ENCODE measurements at places on chromosomes 7 and 10.

GRCh38 chr10:104842704-104843103 is 201.6 kb downstream of the SORCS3 start:
- no peak for DNase-seq

DNA sequence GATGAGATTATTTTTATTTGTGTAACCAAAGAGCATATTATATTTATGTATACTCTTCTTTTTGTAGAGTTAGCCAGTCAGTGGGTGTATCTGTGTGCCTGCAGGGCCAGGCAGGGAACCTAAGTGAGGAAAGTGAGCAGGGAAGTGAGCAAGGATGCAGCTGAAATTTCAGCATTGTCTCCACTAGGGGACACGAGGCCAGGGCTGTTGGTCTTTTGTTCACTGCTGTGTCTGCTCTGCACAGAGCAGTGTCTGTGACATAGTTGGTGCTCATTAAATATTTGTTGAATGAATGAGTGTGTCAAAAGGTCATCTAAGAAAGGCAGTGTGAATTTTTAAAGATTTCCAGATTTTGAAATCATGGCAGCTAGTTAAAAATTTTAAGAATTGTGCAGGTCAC is 51.8 kb downstream of the SUGCT start:
- no peak for DNase-seq

DNA sequence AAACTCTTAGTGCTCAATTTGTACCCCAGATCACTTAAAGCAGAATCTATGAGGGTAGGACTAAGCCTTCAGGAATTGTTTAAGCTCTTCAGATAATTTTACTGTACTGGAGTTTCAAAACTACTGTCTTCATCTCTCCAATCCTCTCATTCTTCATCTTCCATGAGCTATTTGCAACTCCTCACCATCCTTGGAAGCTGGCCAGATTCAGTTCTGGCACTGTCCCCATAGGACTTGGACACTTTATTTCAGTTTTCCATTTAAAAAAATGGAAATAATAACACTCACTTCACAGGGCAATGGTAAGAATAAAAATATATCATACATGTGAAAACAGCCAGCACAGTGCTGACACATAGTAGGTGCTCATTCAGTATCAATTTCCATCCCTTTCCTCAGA is 74.6 kb downstream of the PPP1R17 start:
- no peak for DNase-seq

- no peak for DNase-seq
Measured at GRCh38 chr7:31938650-31939049, 131.6 kb downstream of the PDE1C start.

DNA sequence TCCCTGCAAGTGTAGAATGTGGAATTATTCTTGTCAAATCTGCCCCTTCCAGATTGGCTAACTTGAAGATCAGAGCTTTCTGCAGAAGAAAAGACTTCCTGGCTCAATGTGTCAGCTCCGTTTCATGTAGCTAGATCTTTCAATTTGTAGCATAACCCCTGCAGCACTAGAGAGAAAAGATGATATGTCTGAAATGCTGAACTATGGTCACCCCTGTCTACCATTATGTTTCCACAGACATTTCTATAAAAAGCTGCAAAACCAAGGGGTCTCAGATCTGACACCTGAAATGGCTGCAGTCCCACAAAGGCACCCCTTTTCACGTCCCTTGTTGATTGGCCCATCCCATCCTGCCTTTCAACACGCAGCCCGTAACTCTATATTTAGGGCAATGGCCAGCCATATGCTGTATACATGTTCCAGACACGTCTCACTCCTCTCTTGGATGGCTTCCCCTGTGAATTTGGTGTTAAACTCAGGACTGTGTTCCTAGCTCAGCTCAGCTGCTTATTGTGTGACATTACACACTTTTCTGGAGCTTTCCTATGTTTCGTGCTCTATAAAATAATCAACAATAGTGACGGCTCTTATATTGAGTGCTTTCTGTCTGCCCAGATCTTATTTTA is 648.6 kb upstream of the CELF2 start:
- no peak for DNase-seq

DNA sequence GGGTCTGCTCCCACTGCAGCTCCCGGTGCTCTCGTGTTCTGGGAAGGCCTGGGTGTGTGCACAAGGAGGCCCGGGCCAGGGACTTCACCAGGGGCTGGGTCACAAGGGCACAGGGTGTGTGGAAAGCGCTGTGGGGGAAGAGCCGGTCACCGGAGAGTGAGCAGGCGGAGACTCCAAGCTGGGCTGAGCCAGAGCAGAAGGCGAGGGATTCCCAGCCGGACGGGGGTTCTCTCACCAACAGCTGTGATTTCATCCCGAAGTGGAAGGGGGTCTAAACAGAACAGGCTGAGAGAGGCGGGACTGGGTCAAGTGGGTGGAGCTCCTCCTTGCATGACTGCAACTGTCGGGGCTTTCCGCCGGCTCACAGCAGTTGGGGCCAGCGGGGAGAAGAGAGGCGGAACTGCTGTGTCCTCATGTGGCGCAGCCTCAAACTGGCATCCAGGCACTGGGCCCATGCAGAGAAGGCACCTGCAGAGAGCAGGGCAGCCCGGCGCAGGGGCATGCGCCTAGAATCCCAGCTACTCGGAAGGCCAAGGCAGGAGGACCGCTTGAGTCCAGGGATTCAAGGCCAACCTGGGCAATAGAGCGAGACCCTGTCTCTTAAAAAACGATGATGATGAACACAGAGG is 7.6 kb upstream of the ORAI2 start:
- peak; percentile 49 for DNase-seq

- DNase-seq: no peak
Measured at GRCh38 chr10:48287417-48288391, 13.2 kb upstream of the FRMPD2 start.

GRCh38 chr7:157980774-157981173 is 606.8 kb downstream of the PTPRN2 start:
- no peak for DNase-seq

- no peak for DNase-seq
Measured at GRCh38 chr7:35576031-35576573, 118.8 kb downstream of the HERPUD2 start.

DNA sequence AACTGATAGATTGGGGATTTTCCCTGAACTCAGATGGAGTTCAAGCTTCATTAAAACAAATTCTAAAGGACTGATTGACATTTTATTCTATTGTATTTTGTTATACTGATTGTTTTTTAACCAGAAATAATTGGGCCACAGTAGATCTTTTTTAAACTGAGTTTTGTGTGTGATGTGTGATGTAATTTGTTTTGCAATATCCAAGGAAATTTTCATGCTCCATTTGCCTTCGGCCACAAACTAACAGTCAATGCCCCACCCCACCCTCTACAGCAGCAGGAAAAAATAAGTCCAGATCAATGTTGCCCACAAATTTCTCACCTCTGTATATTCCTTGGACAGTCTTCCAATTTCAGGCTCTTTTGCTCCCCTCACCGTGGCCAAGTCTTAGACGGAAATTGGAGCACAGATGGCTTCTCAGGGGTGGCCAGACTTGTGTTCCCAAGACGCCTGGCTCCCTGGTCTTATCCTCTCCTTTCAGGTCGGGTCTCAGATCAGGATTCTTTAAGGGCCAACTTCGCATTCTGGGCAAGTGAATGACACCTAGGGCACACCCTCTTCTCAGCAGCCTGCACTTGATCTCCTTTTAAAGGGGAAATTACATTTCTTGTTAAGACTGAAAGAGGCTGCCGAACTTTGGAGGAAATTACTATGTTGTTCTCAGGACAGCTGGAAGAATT is at the start of gene SVOPL:
SVOPL (minus strand) TSS at position 506 of the 680 bp plus-strand sequence. CDS start 22,317 bp downstream, outside the sequence.
- DNase-seq: no peak

DNA sequence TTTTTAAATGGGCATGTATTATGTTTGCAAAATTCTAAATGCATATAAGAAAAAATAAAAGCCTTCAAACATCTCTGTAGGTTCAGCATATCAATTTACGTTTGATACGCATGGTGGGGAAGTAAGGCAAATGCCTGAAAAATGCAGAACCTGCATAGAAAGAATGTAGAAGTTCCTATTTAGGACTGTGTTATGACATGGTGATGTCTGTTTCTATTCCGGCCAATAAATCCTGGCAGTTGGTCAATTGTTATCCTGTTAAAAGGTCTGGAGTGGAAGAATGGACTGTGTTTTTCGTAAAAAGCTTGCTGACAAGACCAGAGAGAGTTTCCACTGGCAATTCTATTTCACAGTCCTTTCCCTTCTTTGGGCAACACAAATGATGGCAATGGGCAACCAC is 49.6 kb upstream of the CAV2 start:
- DNase-seq: no peak

DNA sequence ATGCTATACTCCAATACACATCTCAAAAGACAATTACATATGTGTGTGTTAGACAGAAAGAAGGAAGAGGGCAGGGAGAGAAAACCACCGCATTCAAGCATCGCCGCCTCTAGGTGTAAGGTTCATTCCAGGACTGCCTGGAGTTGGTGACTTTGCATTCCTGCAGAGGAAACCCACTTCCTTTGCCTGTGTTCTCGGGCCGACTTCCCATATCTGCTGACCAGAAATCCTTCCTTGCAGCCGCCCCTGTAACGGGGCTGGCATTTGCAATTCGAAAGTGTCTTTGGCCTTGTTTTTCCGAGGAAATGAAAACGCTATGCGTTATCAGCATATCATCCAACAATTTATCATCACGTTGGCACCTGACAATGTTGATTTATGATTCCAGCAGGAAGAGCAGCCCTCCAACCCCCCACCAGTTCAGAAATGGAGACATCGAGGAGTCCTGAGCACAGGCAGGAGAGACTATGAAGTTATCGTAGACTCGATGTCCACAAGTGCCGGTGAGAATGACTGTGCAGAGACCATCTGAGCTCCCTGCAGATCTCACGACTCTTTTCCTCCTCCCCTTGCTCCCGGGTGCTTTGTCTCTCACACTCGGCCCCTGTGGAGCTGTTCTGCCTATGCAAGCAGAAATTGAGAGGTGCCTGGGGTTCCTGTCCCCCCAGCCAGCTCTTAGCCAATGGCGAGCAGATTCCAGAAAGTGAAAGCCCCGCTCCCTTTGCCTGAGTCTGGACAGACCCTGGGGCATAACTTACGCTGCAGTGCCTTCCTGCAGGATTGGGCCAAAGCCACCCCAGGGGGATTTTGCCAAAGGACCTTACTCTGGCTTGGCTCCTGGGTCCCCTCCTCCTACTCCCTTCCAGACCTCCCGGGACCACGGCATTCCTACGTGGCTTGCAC is 68.9 kb upstream of the FOXK1 start:
- DNase-seq: peak; percentile 38

DNA sequence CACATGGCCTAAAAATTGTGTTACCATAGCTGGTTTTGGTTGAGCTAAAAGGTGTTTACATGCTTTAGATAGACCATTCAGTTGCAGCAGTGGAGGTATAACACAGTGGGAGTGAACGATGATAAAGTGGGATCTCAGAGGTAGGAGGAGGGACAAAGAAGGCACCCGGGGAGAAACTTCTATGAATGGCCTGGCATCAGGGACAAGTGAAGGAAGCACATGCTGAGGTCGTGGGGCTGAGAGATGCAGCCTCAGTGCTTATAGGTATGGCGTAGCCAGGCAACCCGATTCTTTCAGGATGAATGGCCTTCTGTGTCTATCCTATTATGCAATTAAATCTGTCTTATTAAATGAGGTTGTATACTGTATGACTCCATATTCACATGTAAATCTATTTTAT is 3.9 kb upstream of the CDK6 start:
- DNase-seq: no peak

- DNase-seq: no peak
Measured at GRCh38 chr7:91519241-91520158, 255.3 kb downstream of the FZD1 start.

GRCh38 chr7:127769696-127770400 is 117.9 kb downstream of the SND1 start:
- no peak for DNase-seq

DNA sequence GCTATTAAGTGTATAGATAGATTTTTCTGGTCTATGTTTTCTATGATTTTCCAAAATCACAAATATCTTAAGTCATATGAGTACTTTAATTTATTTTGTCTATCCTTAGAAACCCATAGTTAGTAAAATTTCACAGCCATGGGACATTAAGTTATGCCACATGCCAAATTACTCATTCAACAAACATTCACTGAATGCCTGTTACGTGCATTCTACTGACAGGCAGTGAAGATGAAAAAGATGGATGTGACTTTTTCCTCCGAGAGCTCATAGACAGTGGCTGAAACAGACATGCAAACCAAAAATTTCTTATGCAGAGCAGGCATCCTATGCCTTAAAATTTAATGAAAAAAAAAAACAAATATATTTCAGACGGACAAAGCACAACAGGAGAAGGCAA is 84.9 kb downstream of the CHRM2 start:
- DNase-seq: no peak

- no peak for DNase-seq
Measured at GRCh38 chr7:157683747-157684156, 346.9 kb downstream of the DNAJB6 start.

DNA sequence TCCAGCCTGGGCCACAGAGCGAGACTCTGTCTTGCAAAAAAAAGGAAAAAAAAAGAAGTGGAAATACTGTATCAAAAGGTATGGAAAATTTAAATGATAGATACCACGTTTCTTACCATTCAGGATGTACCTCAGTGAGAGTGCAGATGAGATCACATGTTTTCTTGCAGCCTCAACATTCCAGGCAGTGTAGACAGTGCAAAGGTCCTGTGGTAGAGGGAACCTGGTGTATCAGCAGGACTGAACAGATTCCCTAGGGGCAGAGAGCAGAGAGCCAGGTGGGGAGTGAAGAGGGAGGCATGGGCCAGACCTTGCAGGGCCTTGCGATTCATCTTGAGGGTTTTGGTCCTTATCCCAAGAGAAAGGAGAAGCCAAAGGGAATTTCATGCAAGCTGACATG is 17.7 kb upstream of the ATXN7L1 start:
- no peak for DNase-seq

DNA sequence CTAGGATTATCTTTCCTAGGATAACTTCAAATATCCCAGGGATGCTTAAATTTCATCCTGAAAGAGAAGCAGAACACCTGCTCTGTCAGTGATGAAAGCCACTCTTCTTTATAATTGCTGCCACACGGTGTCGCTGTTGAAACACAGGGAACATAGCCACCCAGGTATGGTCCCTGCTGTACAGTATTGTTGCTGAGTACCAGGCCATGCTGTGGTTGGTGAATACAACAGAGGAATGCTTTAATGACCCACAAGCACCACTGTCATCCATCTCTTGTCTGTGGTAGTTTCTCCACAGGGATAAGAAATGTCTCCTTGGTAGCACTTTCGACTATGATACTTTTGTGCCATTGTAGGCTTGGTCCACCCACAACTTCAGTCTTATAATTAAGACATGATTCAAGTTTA is 70.6 kb upstream of the STARD3NL start:
- DNase-seq: peak; percentile 24

GRCh38 chr10:4939224-4940072 is 23.8 kb upstream of the AKR1C1 start:
- DNase-seq: no peak

Data from bone marrow (tissue), 2 donors.